CD4-positive, alpha-beta T cell treated with Interleukin-2 at 100 ng/mL for 4 hours (primary cell): ENCODE measurements at places on chromosomes 16 and 17.

DNA sequence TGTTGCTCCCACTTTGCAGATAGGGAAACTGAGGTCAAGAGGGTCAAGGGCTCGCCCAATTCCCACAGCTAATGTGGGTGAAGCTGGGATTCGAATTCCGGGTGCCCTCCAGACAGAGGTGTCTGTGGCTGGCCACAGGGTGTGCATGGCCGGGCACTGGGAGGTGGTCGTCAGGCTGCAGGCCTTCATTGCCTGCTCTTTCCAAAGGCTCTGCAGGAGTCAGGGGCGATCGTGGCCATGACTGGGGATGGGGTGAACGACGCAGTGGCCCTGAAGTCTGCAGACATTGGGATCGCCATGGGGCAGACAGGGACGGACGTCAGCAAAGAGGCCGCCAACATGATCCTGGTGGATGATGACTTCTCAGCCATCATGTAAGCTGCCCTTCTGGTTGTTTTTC is 49.8 kb downstream of the MEAK7 start:
- DNase-seq, result no peak

DNA sequence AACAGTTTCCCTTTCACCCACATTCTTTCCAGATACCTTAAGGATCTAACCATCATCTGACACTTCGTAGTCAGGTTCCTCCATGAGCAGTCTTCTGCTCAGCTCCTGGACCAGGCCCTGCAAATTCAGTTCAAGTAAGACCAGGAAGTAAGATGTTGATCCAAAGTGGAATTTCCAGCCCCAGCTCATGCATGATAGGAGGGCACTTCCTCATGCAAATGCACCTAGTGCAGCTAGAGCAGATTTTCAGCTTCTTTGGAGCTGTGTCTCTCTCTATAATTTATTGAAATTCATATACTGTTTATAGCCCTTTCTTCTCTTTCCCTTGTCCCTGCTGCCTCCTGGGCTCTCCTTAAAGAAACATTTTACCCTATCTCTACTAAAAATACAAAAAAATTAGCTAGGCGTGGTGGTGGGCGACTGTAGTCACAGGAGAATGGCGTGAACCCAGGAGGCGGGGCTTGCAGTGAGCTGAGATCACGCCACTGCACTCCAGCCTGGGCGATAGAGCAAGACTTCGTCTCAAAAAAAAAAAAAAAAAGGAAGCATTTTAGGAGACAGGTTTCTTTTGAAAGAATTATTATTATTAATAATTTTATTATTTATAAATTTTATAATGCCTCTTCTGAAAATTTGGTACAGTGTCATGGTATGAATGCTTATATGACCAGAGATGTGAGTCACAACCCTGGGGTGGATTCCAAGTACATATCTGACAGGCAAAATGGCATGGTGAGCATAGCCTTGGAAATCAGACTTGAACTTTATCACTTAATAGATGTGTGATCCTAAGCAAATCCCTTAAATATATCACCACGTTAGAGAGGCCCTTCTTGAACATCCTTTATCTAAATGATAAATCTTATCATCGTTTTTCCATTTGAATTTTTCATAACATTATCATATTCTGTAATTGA is 94.3 kb downstream of the SSH2 start:
- no peak for DNase-seq

DNA sequence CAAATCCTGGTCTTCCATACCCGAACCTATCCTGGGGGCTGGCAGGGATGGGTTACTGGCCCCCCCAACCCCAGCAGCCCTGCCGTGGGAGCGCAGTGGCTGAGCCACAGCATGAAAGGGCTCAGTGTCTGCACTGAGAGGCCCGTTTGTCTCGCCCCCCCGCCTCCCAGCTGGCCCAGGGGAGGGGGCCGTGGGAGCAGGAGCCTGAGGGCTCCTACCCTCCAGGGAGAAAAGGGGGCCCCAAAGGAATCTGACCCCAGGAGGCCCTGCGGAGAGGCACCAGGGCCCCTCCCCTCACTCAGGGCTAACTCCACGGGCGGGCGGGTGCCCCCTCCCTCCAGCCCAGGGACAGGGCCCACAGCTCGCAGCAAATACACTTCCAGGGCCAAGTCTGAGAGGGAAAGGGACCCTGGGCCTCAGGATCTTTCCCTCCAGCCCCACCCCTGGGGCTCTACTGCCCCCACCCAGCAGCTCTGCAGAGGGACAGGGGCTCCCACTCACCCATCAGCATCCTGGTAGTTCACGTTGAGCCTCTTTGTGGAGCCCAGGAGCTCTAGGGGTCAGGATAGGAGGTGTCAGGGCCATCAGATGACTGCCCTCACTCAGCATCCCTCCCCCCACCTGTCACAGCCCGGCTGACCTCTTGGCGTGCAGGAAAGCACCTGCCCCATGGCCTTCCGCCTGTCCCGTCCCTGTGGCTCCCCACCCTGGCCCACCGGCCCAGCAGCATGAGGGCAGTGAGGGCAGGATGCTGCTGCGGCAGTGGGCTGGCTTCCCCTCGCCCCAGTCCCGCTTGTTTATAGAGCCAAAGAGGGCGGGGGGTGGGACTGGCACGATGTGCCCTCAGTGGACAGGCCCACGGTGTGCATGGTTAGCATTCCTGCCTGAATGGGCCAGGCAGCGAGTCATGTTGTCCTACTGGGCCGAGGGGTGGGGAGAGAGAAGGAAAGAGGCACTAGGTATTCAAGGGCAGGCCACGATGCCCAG is 7.3 kb downstream of the CASKIN2 start:
- DNase-seq, result no peak

- no peak for DNase-seq
These were observed 3.1 kb upstream of the LIMD2 start for GRCh38 chr17:63703029-63703428.

- DNase-seq, result no peak
These were observed 187.7 kb downstream of the CBLN1 start for GRCh38 chr16:49093939-49094338.

GRCh38 chr17:73293480-73293911 is 18.3 kb downstream of the CDC42EP4 start:
- DNase-seq, result no peak

- no peak for DNase-seq
These were observed 352.4 kb downstream of the C16orf95 start for GRCh38 chr16:86964796-86965241.
